ENCODE measurements at places on chromosomes 5 and 9.

- DNase-seq, result no peak
These were observed 4.3 kb downstream of the CAAP1 start for GRCh38 chr9:26888271-26888670.

- peak; percentile 17 for DNase-seq
These were observed 1.1 kb downstream of the RICTOR start for GRCh38 chr5:39072925-39073766.

DNA sequence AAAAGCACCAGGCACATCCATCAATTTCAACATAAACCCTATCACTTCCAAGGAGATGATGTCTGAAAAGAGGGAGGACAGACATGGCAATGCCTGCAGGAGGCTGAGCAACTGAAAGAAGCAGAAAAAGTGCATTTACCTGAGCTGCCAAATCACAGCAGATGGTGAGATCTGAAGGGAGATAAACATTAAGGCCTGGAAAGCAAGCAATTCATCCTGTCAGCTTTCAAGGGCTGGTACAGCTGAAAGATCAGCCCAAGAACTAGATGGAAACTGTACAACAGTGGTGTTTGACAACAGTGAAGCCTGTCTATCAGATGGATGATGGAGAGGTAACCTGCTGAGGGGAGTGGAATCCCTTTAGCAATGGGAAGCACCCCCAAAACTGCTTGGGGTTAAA is 433.2 kb upstream of the ZNF608 start:
- no peak for DNase-seq

DNA sequence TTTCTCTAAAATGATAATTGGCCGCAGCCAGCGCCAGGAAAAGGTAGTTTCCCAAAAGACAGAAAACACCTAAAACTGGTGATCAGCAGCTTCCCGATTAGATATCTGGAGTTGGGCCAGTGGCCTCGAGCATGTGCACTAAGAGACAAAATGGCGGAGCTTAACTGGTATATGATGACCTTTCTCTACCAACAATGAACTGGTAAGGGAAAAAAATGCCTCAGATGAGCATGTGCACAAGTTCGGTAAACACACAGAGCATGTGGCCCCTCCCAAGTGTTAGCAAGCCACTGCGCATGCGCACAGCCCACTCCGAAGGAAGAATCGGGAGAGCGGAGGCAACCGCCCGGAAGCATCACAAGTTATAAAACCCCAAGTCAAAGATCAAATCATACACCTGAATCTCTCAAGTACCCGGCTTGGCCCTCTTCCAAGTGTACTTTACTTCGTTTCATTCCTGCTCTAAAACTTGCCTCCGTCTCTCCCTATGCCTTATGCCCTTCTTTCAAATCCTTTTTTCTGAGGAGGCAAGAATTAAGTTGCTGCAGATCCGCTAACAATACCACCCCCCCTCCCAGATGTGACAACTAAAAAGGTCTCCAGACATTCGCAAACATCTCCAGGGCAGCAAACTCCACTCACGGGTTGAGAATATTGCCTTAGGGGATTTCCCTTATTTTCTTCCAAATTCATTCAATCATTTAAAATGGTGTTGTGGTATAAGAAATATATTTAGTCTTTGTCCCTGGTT is 15.0 kb upstream of the PTBP3 start:
- peak; percentile 16 for DNase-seq

- DNase-seq, result no peak
These were observed 94.8 kb downstream of the RCL1 start for GRCh38 chr9:4887556-4887955.

- DNase-seq, result no peak
These were observed 88.5 kb downstream of the PSD2 start for GRCh38 chr5:139884144-139884543.

DNA sequence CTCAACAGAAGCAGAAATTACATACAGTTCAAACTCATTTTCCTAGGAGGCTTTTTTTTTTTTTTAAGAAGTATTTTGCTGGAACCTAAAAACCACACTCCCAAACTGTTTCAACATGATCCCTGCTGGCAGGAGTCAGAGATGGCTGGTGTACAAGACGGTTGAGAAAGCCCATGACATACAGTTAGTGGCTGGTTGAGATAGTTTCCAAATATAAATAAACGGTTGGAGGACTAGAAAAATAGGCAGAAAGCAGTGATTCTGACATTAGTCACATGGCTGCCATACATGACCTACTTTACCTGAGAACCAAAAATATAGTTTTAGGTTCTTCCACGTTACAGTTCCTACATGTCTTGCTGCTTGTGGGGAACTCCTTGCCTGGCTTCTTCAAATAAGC is 31.7 kb upstream of the BASP1 start:
- DNase-seq, result no peak

DNA sequence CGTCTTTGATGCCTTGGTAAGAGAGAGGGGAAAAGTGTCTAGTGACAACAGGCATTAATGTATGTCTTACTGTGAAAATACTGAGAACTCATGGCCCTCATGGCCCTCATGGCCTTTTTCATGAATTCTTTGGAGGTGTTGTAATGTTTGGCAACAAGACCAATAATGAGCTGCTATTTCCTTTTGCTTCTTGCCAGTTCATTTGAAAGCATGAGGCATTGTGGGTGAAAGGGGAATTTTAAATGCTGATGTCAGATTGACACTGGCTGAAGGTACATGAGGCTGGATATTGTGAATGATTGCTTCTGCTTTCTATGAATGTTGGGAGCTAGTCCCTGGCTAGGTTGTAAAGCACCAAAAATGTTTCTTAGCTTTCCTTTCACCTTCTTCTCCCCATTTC is 79.2 kb downstream of the DOCK2 start:
- no peak for DNase-seq

All from stimulated activated CD8-positive, alpha-beta memory T cell treated with anti-CD3 and anti-CD28 coated beads, Interleukin-2, amount 100 ng/mL, for 1 hour (primary cell).